ENCODE measurements at places on chromosomes 5 and 9.

DNA sequence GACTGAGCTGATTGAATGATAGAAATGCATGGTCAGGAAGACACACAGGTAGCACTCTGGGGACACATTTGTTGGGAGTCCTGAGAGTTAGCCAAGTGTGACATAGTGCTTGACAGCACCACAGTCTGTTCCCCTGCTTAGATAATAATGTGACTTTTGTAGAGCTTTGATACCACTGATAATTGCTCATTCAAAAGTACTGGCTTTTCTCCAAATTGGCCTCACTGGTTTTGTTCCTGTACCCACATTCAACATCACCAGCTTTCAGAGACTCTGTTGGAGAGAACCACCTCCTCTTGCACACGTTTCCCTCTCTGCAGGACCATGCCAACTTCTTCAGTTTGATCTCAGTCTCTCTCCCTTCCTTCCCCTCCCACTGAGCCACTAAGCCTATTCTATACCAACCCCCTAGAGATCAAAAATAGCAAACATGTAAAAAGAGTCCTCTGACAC, 52.5 kb upstream of the IL7R start:
- DNase-seq, result no peak

- no peak for DNase-seq
Measured at GRCh38 chr9:95857124-95857523, 18.4 kb upstream of the ERCC6L2 start.

DNA sequence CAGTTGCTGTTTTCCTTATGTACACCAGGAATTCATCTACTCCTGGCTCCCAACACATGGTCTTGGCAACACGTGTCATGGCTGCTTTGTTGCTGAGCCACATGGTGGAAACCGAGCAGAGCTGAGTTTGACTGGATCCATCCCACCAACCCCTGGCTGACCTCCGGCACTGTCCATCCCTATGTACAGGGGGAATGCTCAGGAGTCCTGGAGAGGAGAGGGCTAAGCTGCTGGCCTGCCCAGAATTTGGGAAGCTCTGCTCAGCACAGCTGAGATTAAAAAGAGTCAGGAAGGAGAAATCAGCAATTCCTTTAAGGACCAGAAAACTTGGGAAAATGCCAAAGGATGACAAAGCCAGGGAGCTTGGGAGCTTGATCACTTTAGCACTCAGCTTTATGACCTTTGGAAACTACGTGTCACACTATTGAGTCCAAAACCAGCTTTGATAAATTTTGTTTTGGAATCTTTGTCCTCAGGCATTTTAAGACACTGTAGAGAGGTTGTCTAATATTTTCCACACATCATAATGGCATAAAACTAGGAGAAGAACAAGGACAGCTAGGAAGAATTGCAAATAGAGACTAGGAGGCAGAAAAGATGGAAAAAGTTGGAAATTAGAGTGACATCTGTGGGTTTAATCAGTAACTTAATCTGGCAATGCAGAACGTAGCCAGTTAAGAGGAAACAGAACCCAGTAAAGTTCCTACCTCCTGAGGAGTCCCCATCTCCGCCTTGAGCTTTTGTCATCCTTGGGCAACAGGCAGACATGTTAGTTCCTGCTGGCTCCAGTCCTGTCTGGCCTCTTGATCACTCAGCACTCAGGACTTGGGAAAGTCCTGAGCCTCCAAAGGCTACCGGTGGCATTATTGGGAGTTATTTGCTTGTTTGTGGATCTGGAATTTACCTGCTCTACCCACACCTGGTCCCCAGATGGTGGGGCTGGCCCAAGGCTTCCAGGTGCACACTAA, 62.5 kb upstream of the PLPP1 start:
- no peak for DNase-seq

GRCh38 chr5:15529821-15530220, 29.8 kb downstream of the FBXL7 start:
- no peak for DNase-seq

DNA sequence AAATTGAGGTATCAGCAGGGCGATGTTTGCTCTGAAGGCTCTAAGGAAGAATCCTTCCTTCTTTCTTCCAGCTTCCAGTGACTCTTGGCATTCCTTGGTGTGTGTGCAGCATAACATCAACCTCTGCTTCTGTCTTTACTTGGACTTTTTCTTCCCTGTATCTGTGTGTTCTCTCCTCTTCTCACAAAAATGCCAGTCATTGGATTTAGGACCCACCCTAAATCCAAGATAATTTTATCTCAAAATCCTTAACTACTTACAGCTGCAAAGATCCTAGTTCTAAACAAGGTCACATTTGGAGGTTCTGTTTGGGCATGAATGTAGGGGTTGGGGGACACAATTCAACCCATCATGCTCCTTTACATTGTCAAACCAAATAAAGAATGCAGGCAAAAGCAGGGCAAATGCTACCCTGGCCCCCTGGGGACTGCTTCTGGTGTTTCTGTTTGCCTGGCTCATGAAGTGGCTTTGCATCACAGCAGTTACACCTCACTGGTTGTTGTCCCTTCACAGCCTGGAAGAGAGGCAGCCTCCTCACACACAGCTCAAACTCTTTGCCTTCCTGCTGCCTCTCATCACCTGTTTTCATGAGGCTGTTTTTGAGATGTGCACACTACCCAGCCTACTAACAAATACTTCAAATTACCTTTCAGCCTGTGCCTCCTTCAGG, 64.8 kb upstream of the PLCXD3 start:
- DNase-seq, result peak; percentile 12

GRCh38 chr9:136962163-136962562, 10.1 kb downstream of the LCN12 start:
- no peak for DNase-seq

DNA sequence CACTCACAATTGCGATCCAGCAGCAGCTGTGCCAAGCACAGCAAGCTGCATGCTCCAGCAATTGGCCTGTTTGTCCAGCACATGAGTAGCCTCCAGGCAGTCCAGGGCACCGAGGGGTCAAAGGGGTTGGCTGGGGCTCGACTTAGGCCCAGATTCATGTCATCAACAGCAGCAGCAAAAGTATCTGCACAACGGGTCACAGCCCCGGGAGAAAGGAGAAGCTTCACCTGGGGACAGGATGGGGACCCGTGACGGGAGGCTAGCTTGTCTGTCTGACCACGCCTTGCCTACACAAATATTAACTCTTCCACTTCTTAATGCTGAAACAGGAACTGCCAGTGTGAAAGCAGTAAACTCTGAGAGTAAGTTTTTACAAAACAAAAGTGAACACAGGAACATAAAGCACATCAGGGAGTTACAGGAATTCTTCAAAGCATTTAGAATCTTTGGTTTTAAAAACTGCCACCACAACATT, 191.2 kb downstream of the PIK3R1 start:
- DNase-seq, result no peak

DNA sequence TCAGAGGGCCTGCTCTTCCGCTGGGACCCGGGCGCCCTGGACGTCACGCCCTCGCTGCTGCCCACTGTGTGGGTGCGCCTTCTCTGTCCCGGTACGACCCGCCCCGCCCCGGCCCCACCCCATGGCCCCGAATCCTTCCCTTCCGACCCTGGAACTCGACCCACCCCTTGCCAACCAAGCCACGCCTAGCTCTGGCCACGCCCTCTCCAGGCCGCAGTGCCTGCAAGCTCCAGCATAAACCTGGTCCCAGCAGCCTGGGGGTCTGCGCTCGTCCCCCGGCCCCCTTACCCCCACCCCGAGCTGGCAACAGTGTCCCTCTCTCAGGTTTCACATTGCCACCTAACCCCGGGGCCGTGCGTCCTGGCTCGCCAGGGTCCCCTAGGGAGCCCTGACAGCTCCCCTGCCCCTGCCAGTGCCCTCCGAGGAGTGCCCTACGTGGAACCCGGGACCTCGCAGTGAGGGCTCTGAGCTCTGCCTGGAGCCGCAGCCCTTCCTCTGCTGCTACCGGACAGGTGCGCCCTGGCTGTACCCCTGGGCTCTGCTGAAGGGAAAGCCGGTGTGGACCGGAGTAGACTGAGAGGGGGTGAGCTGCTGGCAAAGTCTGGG, 3.4 kb downstream of the ADGRD2 start:
- DNase-seq, result no peak

DNA sequence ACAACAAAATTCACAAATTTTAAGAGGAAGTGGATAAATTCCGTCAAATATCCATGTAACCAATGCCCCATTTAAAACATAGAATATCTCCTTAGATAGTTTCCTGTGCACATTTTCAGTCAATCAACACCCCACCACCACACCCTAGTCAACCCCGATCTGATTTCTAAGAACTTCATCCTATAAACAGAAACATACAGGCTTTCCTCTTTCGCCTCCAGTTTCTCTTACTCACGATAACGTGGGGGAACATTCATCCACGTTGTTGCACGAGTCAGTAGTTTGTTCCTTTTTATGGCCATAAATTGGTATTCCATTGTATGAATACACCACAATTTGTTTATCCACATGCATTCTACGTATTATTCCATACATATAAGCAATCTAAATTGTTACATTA, 35.6 kb upstream of the TRIO start:
- DNase-seq, result no peak

DNA sequence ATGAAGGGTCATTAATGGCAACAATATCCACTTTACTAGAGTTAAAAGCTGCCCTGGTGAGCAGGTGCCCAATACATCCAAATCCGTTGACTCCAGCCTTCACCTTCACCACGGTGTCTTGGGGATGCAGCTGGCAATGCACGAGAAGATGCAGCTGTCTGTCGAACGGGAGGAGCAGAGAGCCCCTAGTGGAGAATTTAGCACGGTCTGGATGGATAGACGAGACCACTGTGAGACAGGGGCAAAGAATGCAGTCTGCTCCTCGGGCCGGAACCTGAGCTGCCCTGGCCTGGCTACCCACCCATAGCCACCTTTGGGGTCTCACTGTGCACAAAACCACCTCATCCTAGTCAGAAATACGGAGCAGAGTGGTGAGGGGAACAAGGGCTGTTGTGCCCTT, 35.1 kb downstream of the ADRA1B start:
- peak; percentile 40 for DNase-seq
